ENCODE measurements at places on chromosomes 13 and 19.
A peak's percentile ranks its signal among the peaks of the same experiment; 100 is the strongest.

DNA sequence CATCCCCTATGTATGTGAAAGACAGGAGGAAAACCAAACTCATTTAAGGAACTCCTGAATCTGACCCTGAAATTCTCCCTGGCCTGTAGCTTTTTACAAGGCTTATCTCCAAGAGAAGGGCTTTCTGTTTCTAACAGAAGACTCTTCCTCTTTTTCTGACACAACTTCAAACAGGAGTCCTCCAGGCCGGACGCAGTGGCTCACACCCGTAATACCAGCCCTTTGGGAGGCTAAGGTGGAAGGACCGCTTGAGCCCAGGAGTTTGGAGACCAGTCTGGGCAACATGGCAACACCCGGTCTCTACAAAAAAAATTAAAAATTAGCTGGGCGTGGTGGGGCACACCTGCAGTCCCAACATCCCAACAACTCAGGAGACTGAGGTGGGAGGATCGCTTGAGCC, 41.9 kb downstream of the CARS2 start:
- DNase-seq, result no peak

DNA sequence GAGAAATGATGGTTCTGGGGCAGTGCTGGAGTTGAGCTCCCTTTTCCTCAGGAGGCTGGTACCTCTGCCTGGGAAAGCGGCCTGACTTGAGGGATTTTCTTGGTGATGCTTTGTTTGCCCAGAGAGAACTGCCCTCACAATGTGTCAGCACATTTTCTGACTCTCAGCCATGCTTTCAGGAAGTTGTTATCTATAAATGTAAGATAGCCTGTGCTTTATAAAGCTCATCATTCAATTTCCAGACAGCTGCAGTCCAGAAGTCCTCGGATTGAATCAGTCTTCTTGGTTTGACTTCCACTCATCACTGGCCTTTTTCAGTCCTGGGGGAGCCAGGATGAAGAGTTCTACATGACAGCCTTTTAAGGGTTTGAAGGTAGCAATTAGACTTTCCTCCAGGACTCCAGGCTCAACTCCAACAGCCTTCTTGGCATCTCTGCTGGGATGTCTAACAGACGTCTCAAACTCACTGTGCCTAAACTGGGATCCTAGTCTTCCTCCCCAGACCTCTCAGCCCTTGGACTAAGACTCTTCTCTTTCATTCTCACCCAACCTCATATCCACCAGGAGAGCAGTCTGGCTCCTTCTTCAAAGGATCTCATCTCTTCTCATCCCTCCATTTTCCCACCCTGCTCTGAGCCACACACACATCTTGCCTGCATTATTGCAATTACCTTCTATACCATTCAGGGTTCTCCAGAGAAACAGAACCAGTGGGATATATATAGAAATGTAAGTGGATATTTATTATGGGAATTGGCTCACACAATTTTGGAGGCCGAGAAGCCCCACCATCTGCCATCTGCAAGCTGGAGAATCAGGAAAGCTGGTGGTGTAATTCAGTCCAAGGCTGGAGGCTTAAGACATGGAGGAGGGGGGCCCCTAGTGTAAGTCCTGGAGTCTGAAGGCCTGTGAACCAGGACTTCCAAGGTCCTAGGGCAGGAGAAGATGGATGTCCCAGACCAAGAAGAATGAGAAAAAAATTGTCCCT, 13.1 kb downstream of the ERICH6B start:
- peak; percentile 33 for DNase-seq

- no peak for DNase-seq
Measured at GRCh38 chr13:29318741-29319140, 276.7 kb downstream of the SLC7A1 start.

DNA sequence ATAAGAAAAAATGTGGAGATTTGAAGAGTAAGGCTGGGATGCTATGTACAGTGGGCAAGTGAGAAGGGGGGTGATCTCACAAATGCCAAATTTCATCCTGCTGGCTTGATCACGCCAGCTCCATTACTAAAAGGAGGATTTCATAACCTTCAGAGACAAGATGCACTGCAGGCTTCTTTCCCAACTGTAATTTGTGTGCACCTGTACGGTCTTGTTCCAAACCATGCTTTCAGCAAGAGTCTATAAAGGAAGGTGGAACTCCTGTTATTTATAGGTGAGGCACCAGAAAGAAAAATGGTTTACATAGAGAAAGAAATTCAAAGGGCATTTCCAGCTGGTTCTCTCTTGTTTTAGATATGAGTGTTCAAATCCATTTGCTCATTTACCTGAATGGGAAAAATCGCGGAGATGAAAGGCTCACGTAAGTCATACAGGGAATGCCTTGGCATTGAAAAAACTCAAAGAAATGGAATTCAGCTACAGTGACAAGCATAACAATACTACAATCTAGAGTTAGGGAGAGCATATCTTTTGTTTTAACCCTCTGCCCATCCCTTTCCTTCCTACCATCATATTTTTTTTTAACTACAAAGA, 13.3 kb downstream of the EFNB2 start:
- no peak for DNase-seq

DNA sequence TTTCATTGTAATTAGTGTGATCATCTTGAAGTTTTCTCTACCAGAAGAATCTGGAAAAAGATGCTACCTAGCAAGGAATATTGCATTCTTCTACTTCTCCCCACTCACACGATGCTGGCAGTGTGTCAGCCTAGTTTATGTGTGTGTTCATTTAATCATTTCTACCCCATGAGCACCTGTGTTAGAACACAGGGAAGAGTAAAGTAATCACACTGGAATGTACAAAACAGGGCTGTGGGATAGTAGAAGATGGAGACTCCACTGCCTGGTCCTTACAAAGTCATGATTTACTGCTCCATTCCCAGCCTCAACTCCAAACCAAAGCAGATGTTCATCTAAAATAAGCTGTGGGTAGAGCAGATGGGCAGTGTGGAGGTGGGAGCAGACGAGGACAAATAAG, 47.7 kb upstream of the RGCC start:
- no peak for DNase-seq

Data from fibroblast of pulmonary artery (primary cell).